ENCODE measurements at places on chromosomes 16 and 17. TPM values are rescaled to one million over a fixed set of nuclear protein-coding genes. Genes with fewer than 3 reads are reported as not detected.

The EVPLL gene
- 1.7 TPM for total RNA-seq

The POLDIP2 gene
- total RNA-seq: 143 TPM

The LONP2 gene
- total RNA-seq: 51.1 TPM

The HS3ST2 gene
- total RNA-seq: 4.4 TPM

The MTSS2 gene
- 25.6 TPM for total RNA-seq

The EXOSC6 gene
- total RNA-seq: 38.6 TPM

The C1QL1 gene
- 1.3 TPM for total RNA-seq

The PIMREG gene
- total RNA-seq: 1.3 TPM

The PITPNM3 gene
- total RNA-seq: 6.7 TPM

The DBNDD1 gene
- 5.1 TPM for total RNA-seq

The OMG gene
- total RNA-seq: not detected

The CES1 gene
- total RNA-seq: 5.8 TPM

The SLFN11 gene
- 6.4 TPM for total RNA-seq

The WIPI1 gene
- total RNA-seq: 26.8 TPM

The CDH8 gene
- 0.87 TPM for total RNA-seq

The OR4D1 gene
- total RNA-seq: 0.06 TPM

The TAT gene
- 2.9 TPM for total RNA-seq

The SKAP1 gene
- total RNA-seq: 16.9 TPM

The SUZ12 gene
- total RNA-seq: 38.2 TPM

The C17orf50 gene
- 102 TPM for total RNA-seq

The HSF4 gene
- 78.3 TPM for total RNA-seq

The DLX3 gene
- total RNA-seq: 1.4 TPM

The TPSAB1 gene
- total RNA-seq: 32.0 TPM

The KCNAB3 gene
- 4.3 TPM for total RNA-seq

The CHST6 gene
- 6.1 TPM for total RNA-seq

The KRTAP16-1 gene
- total RNA-seq: not detected

The KRTAP4-1 gene
- total RNA-seq: not detected

The SLX1A gene
- 44.8 TPM for total RNA-seq

The VMO1 gene
- total RNA-seq: 0.62 TPM

The FBXL19 gene
- 142 TPM for total RNA-seq

The SECTM1 gene
- total RNA-seq: 0.55 TPM

The PIK3R6 gene
- 2.5 TPM for total RNA-seq

The ABCA9 gene
- 12.7 TPM for total RNA-seq

The MLKL gene
- total RNA-seq: 4.5 TPM

The KRTAP9-8 gene
- not detected for total RNA-seq

Data from testis (tissue), 5 donors.